ENCODE measurements at places on chromosomes 7 and 10.

DNA sequence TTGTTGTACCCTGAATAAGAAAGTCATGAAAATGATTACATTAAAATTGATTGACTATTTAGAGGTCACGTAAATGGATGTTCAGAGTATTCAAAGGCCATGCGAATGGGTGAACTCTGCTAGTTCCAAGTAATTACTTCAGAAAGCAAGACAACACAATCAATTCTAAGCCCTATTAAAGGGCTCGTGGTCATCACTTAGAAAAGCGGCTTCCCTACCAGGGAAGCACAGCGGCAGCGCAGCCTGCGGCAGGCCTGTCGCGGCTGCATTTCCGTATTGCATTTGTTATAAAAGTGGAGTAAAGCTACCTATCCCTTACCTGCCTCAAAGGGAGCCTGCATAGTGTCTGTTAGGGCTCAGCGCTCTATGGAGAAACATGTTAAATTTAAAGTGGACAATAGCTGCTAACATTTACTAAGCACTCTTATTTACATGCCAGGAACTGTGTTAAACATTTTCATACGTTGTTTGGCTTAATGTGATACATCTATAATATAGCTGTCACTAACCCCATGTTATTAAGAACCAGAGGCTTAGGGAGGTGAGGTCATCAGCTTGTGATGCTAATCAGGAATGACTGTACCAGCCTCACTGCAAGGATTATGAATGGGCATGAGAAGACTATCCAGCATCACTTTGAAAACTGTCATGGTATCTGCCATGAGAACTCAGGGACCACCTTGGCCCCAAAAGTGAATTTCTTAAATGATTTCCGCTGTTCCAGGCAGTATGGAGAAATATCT lies 187.5 kb downstream of the CELF2 start:
- no peak for DNase-seq

GRCh38 chr10:317271-317769 lies 182.1 kb downstream of the ZMYND11 start:
- no peak for DNase-seq

DNA sequence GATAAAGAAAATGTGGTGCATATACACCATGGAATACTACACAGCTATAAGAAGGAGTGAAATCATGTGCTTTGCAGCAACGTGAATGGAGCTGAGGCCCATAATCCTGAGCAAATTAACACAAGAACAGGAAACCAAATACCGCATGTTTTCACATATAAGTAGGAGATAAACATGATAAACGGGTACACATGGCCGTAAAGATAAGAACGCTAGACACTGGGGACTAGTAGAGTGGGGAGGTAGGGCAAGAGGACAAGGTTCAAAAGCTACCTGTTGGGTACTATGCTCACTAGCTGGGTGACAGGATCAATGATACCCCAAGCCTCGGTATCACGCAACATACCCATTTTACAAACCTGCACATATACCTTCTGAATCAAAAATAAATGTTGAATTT lies 113.7 kb downstream of the CSTF2T start:
- no peak for DNase-seq

GRCh38 chr10:63521416-63522276 lies 445 bp downstream of the REEP3 start:
- DNase-seq: peak; percentile 40

- DNase-seq: no peak
These were observed at the start of gene SRGN for GRCh38 chr10:69087590-69088470. TSS of gene SRGN (plus strand) at chr10:69088103. CDS start at chr10:69088158, 55 bp downstream.

DNA sequence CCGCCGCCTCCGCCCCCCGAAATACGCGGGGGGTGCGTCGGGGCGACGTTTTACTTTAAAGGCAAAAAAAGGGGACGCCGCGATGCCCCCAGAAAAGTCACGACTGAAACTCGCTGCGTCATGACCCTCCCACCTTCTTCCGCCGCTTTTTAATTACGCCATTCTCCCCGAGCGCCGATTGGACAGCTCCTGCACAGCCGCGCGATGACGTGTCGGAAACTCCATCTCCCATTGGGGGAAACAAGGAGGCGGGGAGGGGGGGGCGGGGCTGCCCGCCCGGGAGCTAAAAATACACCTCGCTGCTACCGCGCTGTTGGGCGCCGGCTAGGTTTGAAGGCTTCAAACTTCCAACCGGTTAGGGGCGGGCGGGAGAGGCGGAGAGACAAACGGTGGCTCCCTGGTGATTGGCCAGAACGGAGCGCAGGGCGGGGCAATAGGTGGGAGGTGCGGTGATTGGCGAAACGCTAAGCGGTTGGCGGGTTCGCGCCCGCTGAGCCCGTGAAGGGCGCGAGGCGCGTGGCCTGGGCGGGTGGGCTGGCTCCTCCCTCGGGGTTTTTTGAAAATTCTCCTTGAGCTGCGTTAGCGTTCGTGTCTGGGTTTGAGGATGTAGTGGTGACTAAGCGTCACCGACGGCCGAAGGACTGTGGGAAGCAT lies at the start of gene RHEB:
Gene RHEB, minus strand, starts transcription at position 131 of the 654 bp plus-strand sequence. CDS start 384 bp downstream, outside the sequence.
- DNase-seq: peak; percentile 98

GRCh38 chr7:146074195-146074765 lies 42.3 kb upstream of the CNTNAP2 start:
- DNase-seq: peak; percentile 5

DNA sequence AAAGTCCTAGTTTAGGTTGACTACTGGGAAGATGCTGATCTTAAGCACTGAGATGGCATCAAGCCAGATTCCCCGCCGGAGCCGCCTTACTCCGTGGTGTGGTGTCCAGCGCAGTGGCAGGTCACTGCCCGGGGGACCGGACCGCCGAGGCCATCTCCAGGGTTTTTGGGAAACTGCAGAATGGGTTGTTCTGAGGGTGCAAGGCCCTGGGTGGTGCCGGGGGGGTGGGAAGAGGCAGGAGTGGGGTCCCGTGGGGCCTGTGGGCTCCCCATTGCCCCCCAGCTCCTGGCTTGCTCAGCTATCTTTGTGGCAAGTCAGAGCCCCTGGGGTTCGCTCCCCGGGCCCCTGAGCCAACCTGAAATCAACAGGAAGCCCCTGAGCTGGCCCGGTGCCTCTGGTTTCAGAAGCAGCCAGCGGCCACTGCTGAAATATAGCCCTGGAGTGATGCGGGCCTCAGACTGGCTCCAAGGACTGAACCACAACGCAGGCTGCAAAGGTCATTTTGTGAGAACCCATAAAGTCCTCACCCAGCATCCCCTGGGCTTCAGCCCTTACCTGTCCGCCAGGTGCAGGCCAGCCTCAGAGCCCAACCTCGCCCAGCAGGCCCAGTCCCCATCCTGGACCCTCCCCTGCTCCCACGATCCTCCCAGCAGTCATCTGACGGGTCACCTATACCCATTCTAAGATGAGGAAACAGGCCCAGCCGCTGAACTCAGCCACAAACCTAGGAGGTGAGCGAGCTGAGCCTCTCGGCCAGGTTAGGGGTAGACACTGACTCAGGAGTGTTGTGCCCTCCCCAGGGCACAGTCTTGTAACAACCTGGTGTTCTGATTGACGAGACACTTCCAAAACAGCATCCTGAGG lies 102.7 kb downstream of the PDGFA start:
- DNase-seq: no peak

GRCh38 chr7:37050801-37051200 lies 326.5 kb upstream of the AOAH start:
- no peak for DNase-seq

GRCh38 chr10:100713859-100714565 lies 31.4 kb upstream of the PAX2 start:
- no peak for DNase-seq

GRCh38 chr10:130786365-130786966 lies 525.1 kb downstream of the TCERG1L start:
- no peak for DNase-seq

DNA sequence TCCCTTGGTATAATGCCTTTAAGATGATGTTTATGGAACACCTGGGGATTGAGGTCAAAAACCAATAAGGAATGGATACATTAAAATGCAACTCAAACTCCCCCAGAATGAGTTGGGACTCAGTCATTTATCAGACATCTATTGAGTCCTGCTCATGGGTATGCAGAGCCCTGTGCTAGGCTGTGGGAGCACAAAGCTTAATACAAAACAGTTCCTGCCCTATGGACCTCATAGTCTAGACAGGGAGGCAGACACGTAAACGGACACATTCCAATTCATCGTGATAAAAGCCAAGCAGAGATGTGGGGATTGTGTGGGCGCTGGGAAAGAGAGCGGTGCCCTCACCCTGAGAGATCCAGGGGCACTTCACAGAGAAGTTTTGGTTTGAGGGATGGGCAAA lies 181.7 kb downstream of the PTEN start:
- no peak for DNase-seq

- no peak for DNase-seq
These were observed 39.2 kb upstream of the NANOS1 start for GRCh38 chr10:118990326-118990725.

DNA sequence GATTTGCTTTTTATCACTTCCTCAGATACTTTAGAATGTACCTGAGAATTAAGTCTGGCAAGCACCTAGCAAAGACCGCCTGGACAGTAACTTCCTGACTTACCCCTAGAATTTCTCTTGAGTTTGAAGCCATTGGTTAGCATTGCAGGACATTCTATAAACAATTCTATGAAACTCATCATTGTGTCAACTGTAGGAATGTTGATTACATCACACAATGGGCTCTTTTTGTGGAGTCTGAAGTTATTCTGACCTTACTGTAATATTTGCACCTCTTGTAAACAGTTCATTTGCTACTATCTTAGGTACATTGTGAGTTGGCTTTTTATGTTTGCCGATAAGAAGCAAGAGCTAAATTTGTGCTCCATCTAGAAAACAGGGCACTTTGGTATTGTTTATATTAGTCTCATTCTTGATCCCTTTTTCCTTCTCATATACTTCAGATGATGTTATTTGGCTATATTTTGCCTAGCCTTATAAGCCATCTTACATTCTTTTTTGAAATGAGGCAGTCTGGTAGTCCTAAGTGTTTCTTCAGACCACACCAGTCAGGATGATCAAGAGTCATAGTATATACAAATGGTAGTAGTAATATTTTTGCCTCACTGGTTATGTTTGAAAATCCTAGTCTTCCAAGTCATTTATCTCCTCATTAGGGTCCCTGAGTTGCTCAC lies 52.4 kb downstream of the CASD1 start:
- no peak for DNase-seq
